Thyroid gland (tissue), 4 donors: ENCODE measurements at places on chromosomes 16 and 17. TPM values are rescaled to one million over a fixed set of nuclear protein-coding genes. Genes with fewer than 3 reads are reported as not detected.
A peak's percentile ranks its signal among the peaks of the same experiment; 100 is the strongest.

ZG16 gene
- not detected for total RNA-seq

- peak overlapping the region; percentile 49 for H3K27ac ChIP-seq
- peaks cover 20% of the 10 kb centered on the region for H3K27me3 ChIP-seq
- H3K4me3 ChIP-seq, result peak overlapping the region; percentile 34
- DNase-seq, result peak; percentile 13
- no peaks in the 10 kb centered on the region for H3K36me3 ChIP-seq
Observed at GRCh38 chr16:82628088-82628423, 1.3 kb downstream of the CDH13 start.

DNA sequence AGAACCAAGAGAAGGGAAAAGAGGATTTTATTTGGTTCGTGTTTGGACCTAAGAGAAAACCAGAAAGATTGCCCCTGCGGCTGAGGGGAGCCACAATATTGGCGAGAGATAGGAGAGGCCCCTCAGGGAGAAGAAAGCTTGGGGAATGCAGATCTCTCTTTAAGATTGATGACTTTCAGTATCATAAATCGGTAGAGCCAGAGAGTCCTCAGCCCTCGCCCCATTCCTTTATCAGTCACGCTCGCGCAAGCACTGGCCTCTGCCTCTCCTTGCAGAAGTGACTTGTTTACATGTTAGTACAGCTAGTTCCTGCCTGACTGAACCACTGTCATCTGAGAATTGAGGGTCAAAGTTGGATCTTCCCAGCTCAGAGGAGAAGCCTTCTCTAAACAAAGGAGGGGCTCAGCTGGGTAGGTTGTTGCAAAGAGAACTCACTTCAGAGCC is 21.5 kb upstream of the KRT19 start:
- H3K27me3 ChIP-seq, result no peaks in the 10 kb centered on the region
- DNase-seq, result no peak
- H3K4me1 ChIP-seq, result peaks cover 14% of the 10 kb centered on the region
- no peak overlapping the region for H3K27ac ChIP-seq
- no peaks in the 10 kb centered on the region for H3K36me3 ChIP-seq

- H3K36me3 ChIP-seq, result no peaks in the 10 kb centered on the region
- H3K4me3 ChIP-seq, result no peak overlapping the region
- no peaks in the 10 kb centered on the region for H3K27me3 ChIP-seq
- H3K27ac ChIP-seq, result no peak overlapping the region
- no peak for DNase-seq
Observed at GRCh38 chr16:10554569-10554968, 25.8 kb downstream of the EMP2 start.

DNA sequence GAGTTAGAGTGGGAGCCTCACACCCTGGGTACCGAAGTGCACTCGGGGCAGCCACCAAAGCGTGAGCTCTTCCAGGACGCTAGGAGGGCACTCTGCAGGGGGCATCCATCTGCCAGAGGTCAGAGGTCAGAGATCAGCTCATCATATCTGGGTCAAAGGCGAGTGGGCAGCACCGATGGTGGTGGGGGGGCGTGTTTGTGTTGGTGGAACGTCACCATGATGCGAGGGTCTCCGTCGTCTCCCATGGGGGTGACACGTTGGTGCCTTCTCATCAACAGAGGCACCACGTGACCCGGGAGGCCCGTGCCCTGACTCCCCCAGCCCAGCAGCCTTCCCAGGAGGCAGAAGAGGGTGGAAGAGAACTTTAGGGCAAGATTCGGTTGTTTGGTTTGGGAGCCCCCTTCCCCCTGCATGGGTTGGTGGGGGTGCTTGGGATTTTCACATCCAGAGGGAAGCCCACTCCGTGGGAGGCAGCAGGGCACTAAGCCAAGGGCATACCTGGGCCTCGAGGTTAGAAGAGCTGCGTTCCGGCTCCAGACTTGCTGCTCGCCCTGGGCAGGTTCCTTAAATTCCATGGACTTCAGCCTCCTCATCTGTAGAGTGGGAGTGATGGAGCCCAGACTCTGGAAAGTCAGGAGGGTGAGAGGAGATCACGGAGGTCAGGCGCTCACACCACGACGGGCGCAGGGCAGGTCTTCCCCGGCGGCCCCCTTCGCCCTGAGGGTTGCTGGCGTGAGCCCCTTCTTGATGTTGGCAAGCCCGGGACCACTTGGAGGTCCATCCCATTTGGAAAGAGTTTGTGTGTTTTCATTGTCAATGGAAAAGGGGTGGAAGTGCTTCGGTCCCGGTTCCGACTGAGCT is 14.0 kb downstream of the CRISPLD2 start:
- no peaks in the 10 kb centered on the region for H3K36me3 ChIP-seq
- H3K27ac ChIP-seq, result peak overlapping the region; percentile 79

C17orf100 gene
- 0.67 TPM for total RNA-seq

GRCh38 chr17:80779961-80780380 is 211.7 kb upstream of the CHMP6 start:
- no peaks in the 10 kb centered on the region for H3K4me1 ChIP-seq
- no peak for DNase-seq
- no peaks in the 10 kb centered on the region for H3K36me3 ChIP-seq
- H3K4me3 ChIP-seq, result no peak overlapping the region

MLKL gene
- total RNA-seq, result 9.8 TPM

DOC2B gene
- total RNA-seq, result 6.7 TPM

TBC1D3I gene
- total RNA-seq, result 0.54 TPM

ABCC6 gene
- total RNA-seq, result 4.8 TPM

EFCAB3 gene
- not detected for total RNA-seq

VASN gene
- 47.0 TPM for total RNA-seq

DNA sequence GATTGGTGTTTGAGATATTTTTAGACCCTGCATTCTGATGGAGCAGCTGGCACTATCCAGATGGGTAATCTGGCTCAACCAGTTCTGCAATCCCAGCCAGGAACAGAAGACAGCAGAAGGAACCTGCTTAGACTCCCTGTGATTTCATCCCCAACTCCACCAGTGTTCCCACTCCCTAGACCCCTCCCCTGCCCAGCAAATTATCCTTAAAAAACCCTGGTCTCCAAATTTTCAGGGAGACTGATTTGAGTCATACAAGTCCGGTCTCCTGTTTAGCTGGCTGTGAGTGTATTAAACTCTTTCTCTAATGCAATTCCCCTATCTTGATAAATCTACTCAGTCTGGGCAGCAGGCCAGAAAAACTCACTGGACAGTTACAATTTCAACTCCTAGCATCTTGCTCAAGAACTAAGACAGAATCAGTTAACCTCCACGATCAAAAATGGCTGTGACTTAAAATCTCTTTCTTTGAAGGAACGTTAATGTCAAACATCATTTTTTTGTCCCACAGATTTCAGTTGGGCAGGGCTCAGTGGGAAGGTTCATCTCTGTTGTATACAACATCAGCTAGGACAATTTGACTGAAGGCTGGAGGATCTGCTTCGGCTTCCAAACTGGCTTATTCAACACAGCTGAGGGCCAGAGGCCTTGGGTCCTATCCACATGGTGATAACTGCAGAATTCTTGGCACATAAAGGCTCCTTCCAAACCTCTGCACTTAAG is 4.9 kb upstream of the RBL2 start:
- no peaks in the 10 kb centered on the region for H3K36me3 ChIP-seq
- peak; percentile 75 for DNase-seq
- no peak overlapping the region for H3K4me3 ChIP-seq
- peaks cover 4% of the 10 kb centered on the region for H3K4me1 ChIP-seq

DNA sequence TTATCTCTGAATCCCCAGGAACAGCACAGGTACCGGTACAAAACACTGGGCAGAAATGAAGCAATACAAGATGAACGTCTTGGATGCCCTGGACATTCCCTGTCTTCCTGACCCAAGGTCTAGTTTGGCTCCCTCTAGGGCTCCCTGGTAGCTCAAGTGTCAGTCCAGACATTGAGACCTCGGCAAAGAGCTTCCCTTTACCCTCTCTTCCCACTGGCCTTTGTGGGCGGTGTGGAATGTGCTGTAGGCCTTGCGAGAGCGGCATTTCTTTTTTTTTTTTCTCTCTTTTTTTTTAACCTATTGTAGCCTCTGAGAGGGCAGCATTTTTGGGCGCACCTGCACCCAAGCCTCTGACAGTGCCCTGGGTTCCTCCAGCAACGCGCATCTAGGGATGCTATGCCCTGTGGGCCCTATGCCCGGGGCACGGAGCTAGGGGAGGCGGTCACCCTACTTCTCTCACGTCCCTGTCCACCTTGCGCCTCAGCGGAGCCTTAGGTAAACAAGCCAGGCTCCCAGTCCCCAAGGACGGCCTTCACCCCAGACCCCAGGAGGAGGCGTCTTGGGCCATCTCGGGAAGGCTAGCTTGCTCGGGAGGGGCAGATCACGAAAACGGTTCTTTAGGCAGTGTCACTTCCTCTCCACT is 1.2 kb upstream of the NFATC3 start:
- no peak overlapping the region for H3K4me3 ChIP-seq
- H3K4me1 ChIP-seq, result peaks cover 75% of the 10 kb centered on the region
- peak overlapping the region; percentile 95 for H3K27ac ChIP-seq
- H3K36me3 ChIP-seq, result no peaks in the 10 kb centered on the region
- no peak for DNase-seq

DNA sequence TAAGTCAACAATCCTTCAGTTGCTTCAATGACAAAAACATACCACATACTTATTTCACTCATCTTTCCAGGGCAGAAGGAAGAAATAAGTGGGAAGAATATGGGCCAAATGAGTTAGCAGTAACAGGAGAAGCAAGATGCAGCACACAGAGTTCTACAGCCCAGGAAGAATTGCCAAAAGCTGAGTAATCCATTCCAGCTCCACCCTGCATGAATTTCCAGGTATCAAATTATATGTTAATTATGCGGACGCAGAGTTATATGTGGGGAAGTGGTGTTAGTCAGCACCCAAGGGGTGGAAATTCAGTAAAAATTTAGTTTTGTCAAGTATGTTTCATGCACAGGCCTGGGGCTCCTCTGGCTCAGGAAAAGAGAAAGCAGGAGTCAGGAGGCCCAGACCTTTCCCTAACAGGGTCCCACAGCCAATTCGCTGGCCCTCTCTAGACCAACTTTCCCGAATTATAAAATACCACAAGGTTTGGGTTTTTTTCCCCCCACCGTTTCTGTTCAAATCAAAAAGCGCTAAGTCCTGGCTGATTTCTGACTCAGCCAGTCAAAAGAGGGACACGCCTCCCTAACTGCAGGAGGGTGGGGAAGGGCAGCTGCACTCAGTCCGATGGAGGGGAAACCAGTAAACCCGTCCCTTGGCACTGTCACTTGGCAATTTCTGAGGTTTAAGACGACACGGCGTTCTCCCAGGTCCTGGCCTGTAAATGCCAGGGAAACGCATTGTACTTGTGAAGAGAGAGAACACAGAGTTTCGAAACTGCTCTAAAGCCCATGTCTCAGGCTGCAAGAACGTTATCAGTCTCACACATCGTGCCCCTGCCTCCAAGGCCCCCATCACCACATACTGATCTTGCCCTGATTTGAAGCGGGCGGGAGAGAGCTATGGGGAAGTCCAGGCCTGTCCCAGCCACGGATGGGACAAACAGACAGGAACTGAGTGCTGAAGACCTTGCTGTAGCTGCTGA is 58.1 kb downstream of the ZFHX3 start:
- H3K36me3 ChIP-seq, result no peaks in the 10 kb centered on the region
- H3K27ac ChIP-seq, result peak overlapping the region; percentile 96
- H3K4me3 ChIP-seq, result no peak overlapping the region
- H3K27me3 ChIP-seq, result no peaks in the 10 kb centered on the region
- peaks cover 73% of the 10 kb centered on the region for H3K4me1 ChIP-seq
